ENCODE measurements at places on chromosomes 11 and 22.

- no peak for DNase-seq
Measured at GRCh38 chr22:38674888-38675287, 6.9 kb upstream of the TOMM22 start.

DNA sequence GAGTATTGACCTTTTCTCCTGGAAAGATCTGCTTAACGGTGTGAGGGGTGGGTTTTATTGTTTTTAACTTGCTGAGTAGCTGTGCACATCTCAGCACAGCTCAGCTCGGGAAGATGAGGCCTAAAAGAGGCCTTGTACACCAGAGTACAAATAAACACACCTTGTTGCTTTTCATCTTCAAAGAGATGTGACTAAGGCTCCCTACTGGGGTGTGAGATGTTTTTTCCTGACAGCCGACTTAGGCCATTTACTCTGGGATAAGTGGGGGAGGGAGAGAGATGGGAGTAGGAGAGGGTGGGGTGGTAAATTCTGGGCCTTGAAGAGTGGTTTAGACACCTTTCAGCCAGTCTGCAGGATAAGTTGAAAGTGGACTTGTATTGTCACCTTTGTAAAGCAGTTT lies 2.9 kb downstream of the LDLRAD3 start:
- no peak for DNase-seq

DNA sequence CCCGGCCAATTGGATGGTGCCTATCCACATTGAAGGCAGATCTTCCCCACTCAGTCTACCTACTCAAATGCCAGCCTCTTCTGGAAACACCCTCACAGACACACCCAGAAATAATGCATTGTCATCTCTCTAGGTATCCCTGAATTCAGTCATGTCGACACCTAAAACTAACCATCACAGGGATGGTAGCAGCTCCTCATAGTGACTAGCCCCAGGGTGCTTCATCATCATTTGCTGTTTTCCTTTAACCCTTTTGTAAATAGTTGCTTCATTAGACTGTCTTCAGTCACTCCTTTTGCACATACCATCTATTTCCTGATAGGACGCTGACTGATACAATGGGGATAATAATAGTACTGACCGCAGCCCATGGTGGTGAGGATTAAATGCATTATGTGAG lies 18.8 kb upstream of the AMOTL1 start:
- no peak for DNase-seq

- no peak for DNase-seq
Measured at GRCh38 chr11:66624450-66624849, 8.0 kb downstream of the RBM14 start.

GRCh38 chr22:38034278-38034882 lies 22.8 kb upstream of the PICK1 start:
- no peak for DNase-seq

DNA sequence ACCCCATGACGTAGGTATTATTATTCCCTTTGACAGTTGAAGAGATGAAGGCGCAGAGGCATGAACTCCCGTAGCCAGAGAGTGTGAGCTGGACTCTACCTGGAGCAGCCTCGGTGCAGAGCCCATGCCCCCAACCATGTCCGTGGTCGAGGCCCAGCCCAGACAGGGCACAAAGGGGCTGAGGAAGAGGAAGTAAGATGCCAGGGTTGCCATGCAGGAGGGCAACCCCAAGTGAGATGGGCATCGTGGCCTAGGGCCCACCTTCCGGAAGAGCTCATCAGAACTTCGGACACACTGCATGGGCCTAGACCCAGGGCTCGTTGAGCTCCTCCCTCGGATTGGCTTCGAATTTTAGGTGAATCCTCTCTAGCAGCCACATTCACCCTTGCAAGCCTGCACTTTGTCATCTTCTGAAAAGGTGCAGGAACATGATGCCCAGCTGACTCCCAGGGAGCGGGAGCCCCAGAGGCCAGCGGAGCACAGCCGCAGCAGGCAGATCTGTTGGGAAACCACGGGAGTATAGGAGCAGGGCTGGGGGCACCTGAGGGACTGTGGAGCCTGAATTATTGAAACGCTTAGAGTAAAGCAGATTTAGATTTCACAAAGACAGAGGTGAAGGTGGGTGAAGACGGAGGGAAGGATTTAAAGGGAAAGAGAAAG lies 29.0 kb upstream of the JAM3 start:
- no peak for DNase-seq

- no peak for DNase-seq
Measured at GRCh38 chr11:88231894-88232482, 56.7 kb upstream of the RAB38 start.

DNA sequence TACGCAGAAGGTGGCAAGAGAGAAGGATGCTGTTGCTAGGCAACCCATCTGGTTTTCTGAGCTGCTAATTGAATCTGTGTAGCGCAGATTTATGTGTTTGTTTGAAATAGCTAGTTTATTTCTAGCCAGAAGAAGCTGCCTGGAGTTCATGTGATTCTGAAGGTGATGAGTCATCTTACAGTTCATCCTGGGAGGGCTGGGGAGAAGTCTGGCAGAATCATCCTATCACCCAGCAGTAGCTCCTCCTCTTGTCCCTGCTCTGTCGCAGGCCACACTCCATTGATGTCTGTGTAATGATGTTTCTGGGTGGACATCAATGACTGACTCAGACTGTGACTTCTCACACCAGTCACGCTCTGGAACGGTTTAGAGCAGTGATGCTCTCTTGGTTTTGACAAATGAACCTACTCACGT lies 4.8 kb upstream of the FBXO7 start:
- no peak for DNase-seq

Measured in stimulated activated CD8-positive, alpha-beta memory T cell treated with anti-CD3 and anti-CD28 coated beads, Interleukin-7, amount 100 ng/mL, for 1 hour (primary cell).